ENCODE measurements at places on chromosomes 7 and 10.

- DNase-seq: no peak
Measured at GRCh38 chr7:134209322-134210015, 82.3 kb downstream of the LRGUK start.

GRCh38 chr10:69061305-69062161 is 26.4 kb upstream of the SRGN start:
- DNase-seq: peak; percentile 96

- DNase-seq: no peak
Measured at GRCh38 chr10:38103756-38104155, 9.6 kb downstream of the ZNF37A start.

DNA sequence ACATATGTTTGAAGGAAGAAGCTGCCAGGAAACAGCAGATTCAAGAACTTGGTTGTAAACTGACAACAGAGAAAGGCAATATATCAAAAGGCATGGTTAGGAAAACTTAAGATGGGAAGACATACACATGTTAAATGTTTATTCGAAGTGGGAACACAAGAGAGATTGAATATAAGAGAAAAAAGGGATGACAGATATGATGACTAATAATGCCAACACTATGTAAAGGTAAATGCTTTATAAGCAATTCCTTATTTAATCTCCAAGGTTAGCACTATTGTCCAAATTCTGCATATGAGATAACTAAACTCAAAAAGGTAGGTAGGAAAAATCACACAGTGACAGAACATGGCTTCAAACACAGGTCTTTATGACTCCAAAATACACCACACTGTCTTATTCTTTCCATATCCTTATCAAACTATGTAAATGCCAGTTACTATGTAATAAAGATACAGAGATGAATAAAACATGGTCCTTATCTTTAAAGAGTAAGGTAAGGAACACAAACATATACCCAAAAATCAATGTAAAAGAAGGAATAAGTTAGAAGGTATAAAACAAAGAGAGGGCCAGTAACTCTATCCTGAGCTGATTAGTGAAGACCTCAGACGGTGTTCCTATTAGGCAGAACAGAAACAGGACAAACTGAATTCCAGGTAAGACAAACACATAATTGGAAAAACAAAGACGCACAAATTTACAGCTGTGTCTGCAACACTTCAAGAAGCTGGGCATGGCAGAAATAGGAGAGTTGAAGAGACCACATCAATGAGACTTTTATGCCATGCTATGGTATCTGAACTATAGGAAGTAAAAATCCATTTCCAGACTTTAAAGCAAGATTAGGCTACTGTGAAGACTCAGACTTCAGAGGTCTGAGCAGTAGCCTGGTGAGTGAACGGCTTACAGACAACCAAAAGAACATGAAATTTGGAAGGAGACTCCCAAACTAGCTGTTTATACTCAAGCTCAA is 56.1 kb downstream of the ABI1 start:
- DNase-seq: no peak

DNA sequence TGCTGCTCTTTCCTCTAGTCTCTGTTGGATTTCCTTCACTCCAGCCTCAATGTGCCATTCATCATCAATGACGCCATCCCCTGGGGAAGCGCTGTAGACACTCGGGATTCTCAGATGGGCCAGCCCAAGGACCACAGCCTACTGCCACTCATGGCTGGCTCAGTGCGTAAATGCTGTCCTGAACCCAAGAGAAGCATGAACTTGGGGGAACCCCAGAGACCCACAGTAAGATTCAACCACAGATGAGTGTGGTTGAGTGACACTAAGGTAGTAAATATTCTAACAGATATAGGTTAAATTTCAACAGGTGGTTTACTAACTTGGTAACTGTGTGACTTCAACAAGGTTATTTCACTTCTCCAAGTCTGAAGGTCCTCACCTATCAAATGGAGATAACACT is 304.1 kb downstream of the GRM8 start:
- DNase-seq: no peak

DNA sequence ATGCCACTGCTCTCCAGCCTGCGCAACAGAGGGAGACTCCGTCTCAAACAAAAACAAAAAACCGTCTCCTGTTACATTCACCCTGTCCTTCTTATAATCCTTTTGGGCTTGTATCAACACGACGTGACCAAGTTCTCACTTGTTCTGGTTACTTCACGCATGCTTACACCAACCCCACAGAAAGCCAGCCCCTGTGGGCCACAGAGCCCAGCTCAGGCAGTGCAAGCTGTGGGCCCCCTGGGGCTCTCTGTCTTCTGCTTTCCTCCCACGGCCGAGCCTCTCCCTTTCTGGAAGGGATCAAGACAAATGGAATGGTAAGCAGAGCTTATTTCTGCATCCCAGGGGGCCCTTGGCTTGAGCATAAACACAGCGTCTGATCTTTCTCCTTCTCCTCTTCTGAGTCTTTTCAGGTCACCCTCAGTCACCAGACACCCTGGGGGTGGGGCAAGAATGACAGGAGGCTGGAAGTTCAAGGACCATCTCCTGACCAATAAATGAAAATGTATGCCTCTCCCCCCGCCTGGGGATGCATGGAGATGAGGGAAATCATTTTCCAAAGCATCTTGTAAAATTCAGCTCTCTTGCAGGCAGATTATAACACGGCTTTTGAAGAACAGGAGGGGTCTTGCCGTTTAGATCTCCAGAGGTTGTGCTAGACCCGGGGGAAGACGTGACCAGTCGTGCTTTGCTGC is 19.0 kb upstream of the TRIM56 start:
- DNase-seq: no peak

- DNase-seq: no peak
Measured at GRCh38 chr7:137328373-137329120, 15.0 kb downstream of the PTN start.

DNA sequence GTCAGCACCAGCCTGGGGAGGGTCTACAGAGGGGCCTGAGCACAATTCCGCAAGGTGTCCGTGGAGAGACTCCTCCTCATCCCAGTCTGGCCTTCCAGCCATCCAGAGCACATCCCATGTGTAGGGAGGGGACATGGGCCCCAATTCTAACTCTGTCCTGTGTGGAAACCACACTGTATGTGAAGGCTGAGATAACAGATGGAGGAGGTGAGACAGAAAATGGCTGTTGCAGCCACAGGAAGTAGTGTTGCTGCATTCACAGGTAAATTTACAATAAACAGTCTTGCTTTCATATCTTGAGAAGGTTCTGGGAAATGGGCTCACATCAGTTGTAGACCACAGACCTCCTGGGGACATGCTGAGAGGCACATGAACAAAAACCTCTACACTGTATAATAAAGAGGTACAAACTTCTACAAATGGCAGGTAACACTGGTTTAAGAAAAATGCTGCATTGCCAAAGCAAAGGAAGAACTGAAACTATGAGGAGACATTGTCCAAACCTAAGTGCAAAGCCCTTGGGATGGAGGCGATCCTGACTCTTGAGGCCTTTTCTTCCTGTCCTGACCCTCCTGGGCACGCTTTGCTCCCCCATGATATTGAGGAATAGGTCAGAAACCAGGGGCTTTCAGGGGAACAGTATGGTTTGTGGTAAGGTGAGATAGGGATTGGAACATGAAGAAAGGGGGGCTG is 21.6 kb upstream of the GIMAP2 start:
- no peak for DNase-seq

- DNase-seq: no peak
Measured at GRCh38 chr10:102242118-102242485, 790 bp upstream of the PITX3 start.

DNA sequence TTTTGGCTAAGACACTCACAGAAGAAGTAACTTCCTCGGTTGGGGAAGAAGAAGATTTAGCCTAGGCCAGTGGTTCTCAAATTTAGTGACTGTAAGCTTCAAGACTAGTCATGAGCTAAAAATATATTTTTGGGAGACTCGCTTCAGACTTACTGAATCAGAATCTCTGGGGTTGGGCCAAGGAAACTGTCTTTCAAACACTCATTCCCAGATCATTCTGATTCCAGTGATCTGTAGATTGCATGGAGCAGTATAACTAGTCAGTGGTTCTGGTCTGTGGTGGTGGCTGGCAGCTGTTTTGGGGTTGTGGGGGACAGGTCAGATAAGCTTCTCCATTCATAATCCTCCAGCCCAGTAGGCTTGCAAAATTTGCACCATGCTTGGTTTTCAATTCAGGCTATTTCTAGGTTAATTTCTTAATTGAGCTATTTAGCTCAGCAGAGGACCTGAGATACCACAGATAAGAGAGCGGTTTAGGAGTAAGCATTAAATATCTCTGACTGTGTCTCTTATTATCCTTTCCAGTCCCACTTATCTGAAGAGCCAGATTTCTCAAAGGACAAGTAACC is 3.8 kb upstream of the KAT6B start:
- peak; percentile 71 for DNase-seq

DNA sequence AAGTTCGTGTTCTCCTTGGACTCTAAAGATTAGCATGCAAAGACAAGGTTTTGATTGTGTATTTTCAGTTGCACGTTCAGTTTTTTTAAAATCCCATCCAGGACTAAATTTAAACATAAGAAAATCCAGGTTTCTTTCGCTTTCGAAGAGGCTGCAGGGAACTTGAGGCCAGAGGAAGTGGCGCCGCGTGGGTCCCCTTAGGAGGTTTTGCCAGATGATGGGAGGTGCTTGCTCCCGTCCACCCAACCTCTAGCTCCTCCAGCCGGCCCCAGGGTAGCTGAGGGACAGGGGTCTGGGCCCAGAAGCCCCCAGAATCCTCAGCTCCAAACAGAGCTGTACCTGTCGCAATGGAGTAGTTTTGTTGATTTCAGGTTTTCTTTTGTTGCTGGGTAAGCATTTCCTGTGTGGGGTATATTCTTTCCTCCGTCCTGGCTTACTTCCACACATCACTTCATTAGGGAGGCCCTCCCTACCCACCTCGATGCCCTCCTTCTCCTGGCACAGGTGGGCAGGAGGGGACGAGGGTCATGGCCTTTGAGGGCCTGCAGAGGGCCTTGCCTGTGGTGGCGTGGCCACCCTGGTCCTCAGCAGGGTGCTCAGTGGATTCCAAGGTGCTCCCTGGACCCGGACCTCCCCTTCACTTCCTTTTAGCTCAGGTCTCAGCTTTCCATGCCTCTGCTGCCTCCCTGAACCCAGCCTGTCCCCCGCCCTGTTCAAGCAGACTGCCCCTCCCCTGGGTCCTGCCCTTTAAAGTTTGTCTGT is 32.6 kb downstream of the LHPP start:
- no peak for DNase-seq

GRCh38 chr10:20596065-20596755 is 300.9 kb downstream of the NEBL start:
- peak; percentile 34 for DNase-seq

DNA sequence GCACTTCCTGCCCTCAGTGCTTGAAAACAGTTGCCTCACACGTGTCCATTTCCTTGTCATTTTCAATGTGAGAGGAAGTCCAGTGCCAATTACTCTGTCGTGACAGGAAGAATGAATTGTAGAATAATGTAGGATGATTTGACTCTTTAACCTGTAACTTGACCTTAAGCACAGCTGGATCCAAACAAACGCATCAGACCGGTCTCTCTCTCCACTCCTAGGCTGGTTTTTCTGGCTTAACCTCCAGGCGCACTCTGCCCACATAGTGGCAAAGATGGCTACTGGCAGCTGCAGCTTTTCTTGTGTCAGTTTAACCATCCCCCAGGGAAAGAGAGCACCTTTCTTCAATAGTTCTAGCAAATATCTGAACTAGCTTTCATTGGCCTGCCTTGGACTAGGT is 29.4 kb upstream of the PNLIPRP3 start:
- DNase-seq: no peak

- no peak for DNase-seq
Measured at GRCh38 chr7:6476596-6477317, 29.0 kb upstream of the DAGLB start.

GRCh38 chr10:92486637-92487036 is 87.3 kb downstream of the IDE start:
- DNase-seq: no peak

DNA sequence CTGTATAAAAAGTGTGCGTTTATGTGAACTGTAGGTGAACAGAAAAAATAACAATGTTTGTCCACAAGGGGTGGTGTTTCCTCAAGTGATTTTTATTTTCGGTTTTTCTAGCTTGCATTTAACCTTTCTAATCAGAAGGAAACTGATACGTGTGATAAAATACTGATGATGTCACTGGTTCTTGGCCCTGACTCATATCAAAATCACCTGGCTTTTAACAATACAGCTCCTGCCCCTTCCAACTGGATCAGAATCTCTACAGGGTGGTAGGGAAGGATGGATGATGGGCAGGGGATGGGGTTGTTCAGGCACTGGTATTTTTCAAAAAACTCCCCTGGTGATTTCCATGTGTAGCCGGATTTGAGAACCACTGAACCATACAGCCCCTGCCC is 10.9 kb downstream of the NPFFR1 start:
- DNase-seq: no peak

- DNase-seq: no peak
Measured at GRCh38 chr10:29530112-29530976, 104.4 kb downstream of the SVIL start.

GRCh38 chr7:33979807-33980355 is 74.5 kb downstream of the BMPER start:
- DNase-seq: peak; percentile 99

DNA sequence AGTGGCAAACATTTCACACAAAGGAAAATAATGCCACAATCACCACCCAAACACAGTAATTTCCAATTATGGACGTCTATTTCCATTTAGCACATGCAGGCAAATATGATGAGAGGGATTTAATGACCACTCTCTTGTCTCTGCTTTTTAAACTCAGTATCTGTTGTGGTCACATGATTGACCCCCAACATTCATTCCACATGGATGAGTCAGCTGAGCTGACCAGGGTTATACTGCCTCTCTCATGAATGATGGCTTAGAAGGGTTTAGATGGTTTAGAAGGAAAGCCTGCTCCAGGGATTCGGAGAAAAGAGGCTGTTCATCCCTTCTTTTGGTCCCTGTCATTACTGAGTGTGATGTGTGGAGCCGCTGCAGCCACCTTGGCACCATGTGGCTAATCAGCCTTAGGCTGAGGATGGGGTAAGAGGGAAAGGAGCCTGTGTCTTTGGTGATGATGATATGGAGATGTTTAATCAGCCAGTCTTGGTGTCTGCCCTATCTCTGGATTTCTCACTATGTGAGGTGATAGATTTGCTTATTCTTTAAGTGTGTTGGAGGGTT is 38.2 kb upstream of the JAKMIP3 start:
- DNase-seq: peak; percentile 30

- peak; percentile 48 for DNase-seq
Measured at GRCh38 chr7:47771990-47772360, 176.3 kb downstream of the PKD1L1 start.

- DNase-seq: no peak
Measured at GRCh38 chr7:142899661-142900060, 14.1 kb upstream of the TRPV6 start.

DNA sequence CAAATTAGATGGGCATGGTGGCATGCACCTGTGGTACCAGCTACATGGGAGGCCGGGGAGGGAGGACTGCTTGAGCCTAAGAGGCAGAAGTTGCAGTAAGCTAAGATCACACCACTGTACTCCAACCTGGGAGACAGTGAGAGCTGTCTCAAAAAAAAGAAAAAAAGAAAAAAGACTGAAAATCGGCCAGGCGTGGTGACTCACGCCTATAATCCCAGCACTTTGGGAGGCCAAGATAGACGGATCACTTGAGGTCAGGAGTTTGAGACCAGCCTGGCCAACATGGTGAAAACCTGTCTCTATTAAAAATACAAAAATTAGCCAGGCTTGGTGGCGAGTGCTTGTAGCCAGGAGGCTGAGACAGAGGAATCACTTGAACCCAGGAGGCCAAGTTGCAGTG is 11.9 kb downstream of the RNF216 start:
- DNase-seq: no peak

- no peak for DNase-seq
Measured at GRCh38 chr10:7475046-7475911, 64.4 kb upstream of the SFMBT2 start.
